ENCODE measurements at places on chromosomes 13 and 19.
A peak's percentile ranks its signal among the peaks of the same experiment; 100 is the strongest.

GRCh38 chr13:41263261-41263971, at the start of gene MTRF1:
MTRF1 (minus strand) TSS chr13:41263576; CDS start chr13:41260907, 2,669 bp downstream.
- peak; percentile 56 for DNase-seq

GRCh38 chr19:55520691-55521292, 16.1 kb downstream of the SBK2 start:
- no peak for DNase-seq

DNA sequence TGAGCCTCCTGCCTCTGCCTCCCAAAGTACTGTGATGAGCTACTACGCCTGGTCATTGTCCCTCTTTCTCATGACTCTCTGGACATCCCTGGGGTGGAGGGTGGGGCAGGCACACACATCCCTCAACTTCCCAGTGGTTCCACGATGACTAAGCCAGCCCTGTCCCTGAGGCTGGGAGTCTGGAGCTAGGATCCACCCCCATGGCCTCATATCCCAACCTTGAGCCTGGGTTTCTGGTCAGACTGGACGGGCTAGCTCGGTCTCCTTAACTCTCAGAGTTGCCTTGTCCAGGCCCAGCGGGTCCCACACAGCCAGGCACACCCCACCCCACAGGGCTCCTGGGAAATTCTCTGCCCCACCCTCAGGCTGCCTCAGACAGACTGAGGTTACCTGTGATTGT, 19.6 kb downstream of the IER2 start:
- DNase-seq: no peak

DNA sequence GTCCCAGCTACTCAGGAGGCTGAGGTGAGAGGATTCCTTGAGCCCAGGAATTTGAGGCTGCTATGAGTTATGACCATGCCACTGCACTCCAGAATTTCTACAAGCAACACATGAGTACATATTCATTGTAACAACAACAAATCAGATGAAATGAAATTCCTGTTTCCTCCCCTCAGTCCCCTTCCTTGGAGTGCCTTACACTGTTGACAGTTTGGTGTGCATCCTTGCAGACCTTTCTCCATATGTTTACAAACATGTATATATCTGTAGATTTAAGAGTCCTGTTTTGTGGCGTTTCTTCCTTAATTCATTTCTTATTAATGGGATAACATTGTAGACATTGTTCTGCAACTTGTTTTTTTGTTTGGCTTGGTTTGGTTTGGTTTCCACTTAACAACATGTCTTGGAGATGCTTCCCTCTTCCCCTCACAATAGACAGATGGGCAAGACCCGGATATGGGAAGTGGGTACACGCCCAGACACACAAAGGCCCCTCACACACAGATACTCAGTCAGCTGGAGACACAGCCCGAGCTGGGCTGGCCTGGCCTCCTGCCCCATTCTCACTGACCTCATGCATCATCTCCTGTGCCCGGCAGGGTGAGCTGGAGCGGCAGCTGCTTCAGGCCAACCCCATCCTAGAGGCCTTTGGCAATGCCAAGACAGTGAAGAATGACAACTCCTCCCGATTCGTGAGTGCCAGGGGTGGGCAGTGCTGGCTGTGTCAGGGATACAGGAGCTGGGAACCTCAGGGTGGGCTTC, 21.7 kb downstream of the MYH14 start:
- DNase-seq: no peak

DNA sequence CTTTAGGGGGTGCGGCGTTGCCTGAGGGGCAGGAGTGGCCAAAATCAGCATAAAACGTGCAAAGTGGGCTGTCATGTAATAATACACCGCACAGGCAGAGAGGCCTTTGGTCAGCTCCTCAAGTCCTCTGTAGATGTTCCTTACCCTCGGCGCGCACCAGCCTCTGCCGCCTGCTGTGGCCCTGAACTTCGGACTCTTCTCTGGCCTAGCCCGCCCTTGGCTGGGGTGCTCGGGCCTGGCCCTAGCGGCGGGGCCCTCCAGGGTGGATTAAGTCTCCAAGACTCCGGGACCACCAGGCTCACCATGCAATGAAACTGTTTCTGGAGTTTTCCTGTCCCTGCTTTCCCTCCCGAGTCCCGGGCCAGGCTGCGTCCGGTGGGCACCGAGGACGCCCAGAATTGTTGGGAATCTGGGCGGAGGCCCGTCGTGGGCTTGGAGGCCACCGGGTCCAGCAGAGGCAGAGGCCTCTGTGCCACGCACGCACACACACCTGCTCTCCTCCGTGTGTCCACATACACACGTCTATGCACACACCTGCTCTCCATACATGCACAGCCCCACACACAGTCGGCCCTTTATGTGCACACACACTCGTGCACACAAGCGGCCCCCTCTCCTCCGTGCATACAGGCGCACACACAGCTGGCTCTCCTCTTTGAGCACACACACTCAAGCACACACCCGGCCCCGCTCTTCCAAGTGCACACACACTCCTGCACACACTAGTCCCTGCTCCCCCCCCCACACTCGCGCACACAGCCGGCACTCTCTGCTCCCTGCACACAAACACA, 1.5 kb upstream of the TFDP1 start:
- no peak for DNase-seq

DNA sequence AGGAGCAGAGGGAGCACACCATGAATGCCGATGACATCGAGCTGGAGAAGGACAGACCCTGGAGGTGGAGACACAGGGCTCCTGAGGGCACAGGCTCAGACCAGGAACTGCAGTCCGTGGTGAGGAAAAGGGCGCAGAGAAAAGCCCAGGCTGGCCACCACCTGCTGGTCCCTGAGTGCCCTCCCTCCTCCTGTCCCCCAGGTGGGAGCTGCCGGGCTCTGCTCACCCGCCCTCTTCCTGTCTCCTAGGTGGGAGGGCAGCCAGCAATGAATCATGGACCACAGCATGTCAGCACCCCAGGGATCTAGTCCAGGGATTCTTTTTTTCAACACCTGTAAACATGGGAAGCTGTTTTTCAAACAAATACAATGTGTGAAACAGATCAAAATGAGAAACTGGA, 94.6 kb upstream of the ARHGEF7 start:
- no peak for DNase-seq

DNA sequence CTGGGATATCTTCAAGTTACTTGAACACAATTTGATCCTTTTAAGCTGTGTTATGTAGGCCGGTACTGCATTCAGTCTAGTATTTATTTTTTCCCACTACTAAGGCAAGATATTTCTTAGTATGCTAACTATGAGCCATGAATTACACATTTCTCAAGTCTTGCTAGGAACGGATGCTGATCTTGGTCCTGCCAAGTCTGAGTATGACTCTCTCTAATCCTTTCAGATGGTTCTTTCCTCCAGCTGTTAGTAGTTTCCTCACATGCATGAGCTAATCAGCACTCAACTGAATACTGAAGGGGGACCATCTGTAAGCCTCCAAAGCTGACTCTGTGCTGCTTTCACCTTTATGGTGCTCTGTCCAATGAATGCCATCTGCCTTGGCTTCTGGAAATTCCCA, 460.3 kb downstream of the KCTD12 start:
- DNase-seq: peak; percentile 65

DNA sequence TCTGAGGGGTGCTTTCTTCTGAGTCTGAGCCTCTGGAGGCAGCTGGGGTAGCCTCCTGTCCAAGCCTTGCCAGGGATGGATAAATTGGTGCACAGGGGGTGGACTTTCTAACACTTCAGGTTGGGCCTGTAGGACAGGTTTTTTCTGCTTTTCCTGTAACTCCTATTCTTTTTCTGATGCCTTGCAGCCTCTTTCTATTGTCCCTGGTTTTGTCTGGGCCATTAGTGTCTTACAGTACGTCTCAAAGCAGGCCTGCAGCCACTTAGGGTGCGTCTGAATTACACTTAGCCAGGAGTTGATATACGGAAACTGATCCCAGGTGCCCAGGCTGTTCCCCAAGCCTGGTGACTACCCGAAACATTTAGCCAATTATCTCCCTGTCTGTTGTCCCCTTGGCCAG, 213.3 kb upstream of the HTR2A start:
- no peak for DNase-seq

- DNase-seq: no peak
These were observed 4.8 kb downstream of the TPT1 start for GRCh38 chr13:45336025-45336800.

DNA sequence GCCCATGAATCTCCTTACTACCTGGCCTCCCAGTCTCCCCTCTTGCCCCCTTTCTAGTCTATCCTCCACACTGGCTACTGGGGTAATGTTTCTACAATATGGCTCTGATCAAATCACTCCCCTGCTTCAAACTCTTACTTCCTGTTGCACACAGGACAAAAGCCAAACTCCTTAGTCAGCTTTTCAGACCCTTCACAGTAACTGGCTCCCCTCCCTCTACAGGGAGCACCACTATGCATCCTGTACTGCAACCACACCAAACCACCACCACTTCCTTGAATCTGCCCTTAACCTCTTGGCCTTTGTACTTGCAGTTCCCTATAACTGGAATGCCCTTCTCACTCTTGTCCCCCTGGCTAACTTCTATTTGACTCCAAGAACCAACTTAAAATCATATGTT, 32.2 kb downstream of the DEDD2 start:
- no peak for DNase-seq

DNA sequence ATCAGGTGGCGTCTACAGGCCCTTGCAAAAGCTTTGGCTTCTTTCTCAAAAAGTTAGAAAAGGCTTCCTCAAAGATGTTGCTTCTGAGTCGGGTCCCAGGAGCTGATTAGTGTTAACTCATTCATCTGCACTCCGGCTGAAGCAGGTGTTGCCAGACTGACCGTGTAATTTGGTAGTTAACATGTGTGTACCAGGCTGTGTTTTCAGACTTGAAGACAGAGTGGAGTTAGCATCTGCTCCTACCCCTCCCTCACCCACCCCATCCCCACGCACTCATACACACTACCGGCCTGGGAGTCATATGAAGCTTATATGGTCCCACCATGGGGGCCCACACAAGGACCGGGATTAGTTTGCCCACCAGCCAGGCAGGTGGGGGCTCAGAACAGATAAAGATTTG, 111.5 kb downstream of the DNAJC15 start:
- no peak for DNase-seq

- DNase-seq: no peak
These were observed 8.7 kb downstream of the HOMER3 start for GRCh38 chr19:18932216-18932841.

GRCh38 chr13:75628801-75629200, 7.3 kb upstream of the LMO7 start:
- DNase-seq: no peak

- DNase-seq: no peak
These were observed 12.1 kb downstream of the PPP6R1 start for GRCh38 chr19:55246462-55247451.

- no peak for DNase-seq
These were observed 42.5 kb downstream of the ABCC4 start for GRCh38 chr13:95258619-95259194.

- no peak for DNase-seq
These were observed 98.7 kb downstream of the SPACA7 start for GRCh38 chr13:112474869-112475268.

Measured in fibroblast of skin of left quadriceps (primary cell).